Hypothalamus (tissue), 51 donors: ENCODE measurements at places on chromosomes 4 and X.
A peak's percentile ranks its signal among the peaks of the same experiment; 100 is the strongest.

DNA sequence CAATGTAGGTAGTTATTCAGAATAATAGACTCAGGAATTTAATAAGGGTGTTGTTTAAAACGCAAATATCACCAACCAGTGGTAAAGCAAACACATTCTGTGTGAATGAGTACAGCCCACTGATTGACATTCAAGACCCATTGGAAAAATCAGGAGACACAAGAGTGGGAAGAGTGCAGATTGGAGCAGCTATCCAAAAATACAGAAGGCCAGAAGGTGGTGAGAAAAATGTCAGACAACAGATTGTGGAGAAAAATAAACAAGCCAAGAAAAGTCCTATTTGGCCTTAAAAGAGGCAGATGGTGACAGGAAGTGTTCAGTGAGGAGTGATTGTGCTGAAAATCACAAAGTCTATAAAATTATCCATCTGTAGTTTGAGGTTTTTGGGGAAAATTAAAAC, 39.3 kb downstream of the CPE start:
- DNase-seq, result no peak

DNA sequence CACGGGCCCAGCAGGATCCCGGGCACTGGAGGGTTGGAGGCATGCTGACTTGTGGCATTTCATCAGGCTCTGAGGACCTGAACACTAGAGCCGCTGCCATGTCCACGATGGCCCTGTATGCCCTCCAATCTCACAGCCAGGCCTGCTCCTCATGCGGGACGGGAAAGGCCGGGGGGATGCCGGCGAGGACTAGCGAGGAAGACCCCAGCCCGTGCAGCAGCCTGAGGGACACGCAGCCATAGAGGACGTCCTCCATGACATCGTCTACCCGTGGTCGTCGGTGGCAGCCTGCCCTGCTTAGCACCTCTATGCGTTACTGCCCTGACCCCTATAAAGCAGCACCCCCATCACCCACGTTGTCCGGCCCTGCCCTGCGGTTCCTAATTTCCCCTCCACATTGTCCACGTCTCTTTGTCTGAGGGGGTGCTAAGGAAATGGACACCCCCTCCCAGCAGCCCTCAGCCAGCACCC, 32.6 kb downstream of the HMX1 start:
- DNase-seq, result no peak

- DNase-seq, result no peak
These were observed 230.6 kb upstream of the SPRY1 start for GRCh38 chr4:123166023-123166422.

- no peak for DNase-seq
These were observed 108.0 kb downstream of the SLIT2 start for GRCh38 chr4:20359692-20360091.

DNA sequence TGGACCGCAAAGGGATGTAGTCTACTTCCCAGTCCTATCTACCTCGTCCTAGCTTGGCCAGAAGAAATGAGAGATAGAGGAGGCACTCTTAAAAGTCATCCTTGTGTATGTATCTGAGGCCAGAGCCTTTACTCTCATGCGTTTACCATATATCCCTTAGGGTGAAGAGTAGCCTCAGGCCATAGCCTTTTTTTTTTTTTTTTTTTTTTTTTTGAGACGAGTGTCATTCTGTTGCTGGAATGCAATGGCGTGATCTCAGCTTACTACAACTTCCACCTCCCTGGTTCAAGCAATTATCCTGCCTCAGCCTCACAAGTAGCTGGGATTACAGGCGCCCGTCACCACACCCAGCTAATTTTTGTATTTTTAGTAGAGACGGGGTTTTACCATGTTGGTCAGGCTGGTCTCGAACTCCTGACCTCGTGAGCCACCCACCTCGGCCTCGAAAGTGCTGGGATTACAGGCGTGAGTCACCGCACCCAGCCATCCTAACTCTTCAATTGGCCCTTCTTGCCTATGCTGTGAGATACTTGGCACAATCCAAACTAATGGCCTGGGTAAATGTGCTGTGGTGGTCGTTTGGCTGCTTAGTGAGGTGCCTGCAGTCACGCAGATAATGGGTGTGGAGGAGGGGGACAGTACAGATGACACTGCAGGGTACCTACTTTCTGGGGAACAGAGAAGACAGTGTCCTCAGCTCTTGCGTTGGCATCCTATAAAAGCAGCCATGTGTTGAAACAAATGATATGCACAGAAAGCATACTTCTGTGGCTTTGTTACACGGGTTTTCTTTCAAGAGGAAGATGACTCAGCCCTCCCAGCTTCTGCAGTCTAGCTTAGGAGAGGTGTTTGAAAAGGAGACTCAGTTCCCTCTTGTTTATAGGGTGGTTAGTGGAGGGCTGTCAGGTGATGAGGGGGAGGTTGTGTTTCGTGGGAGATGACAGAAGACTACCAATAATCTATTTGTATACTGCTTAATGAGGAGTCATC, 10.4 kb upstream of the DGAT2L6 start:
- no peak for DNase-seq

GRCh38 chr4:35358001-35358584, 886.2 kb downstream of the ARAP2 start:
- no peak for DNase-seq

GRCh38 chr4:79042079-79042674, 102.9 kb upstream of the PAQR3 start:
- no peak for DNase-seq

DNA sequence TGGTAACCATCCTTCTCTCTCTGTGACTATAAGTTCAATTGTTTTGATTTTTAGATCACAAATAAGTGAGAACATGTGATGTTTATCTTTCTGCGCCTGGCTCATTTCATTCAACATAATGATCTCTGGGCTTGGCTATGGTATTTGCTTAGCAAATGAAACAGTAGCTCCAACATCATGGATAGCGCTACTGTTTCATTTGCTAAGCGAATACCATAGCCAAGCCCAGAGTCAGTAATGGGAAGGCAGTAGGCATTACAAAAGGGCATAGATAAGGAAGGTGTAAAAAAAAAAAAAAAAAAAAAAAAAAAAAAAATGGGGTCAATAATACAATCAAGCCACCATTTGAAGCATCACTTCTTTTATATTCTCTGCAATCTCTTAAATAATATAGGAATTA, 469.0 kb upstream of the ATOH1 start:
- no peak for DNase-seq

- no peak for DNase-seq
These were observed 609.5 kb upstream of the FAT1 start for GRCh38 chr4:187333151-187333550.

- no peak for DNase-seq
These were observed 97.6 kb upstream of the MAML3 start for GRCh38 chr4:140251571-140251970.

DNA sequence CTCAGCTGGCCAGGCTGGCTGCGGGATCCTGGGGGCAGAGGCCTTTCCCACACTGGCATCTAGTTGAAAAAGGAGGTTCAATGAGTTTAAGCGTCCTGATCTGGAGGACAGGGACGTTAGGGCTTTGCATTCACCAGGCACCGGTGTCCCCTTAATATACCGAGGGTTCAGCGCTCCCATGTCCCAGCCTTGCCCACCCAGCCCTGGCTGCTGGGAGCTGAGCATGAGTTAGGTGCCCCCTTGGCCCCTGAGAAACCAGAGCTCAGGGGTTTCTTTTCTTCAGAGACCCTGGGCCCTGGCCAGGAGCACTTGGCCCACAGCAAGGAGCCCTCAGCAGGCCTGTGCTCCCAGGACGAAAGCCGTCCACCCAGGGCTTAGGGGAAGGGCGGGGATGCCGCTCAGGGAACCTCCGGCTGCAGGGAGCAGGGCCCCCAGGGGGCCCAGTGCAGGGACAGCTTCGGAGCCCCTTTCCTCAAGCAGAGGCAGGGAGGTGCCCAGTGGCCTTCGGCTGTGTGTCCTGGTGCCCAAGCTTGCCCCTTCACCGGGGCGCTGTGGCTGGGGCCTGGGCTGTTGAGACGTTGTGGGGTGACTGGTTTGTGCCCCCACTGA, 20.9 kb upstream of the DUSP9 start:
- no peak for DNase-seq

GRCh38 chrX:114611018-114611619, 27.2 kb downstream of the HTR2C start:
- no peak for DNase-seq

GRCh38 chr4:10008609-10009005, 12.7 kb downstream of the SLC2A9 start:
- DNase-seq, result no peak

GRCh38 chrX:1440506-1440905, 12.2 kb downstream of the ASMTL start:
- DNase-seq, result no peak

- DNase-seq, result no peak
These were observed 130.4 kb downstream of the ARHGAP6 start for GRCh38 chrX:11535156-11535919.

DNA sequence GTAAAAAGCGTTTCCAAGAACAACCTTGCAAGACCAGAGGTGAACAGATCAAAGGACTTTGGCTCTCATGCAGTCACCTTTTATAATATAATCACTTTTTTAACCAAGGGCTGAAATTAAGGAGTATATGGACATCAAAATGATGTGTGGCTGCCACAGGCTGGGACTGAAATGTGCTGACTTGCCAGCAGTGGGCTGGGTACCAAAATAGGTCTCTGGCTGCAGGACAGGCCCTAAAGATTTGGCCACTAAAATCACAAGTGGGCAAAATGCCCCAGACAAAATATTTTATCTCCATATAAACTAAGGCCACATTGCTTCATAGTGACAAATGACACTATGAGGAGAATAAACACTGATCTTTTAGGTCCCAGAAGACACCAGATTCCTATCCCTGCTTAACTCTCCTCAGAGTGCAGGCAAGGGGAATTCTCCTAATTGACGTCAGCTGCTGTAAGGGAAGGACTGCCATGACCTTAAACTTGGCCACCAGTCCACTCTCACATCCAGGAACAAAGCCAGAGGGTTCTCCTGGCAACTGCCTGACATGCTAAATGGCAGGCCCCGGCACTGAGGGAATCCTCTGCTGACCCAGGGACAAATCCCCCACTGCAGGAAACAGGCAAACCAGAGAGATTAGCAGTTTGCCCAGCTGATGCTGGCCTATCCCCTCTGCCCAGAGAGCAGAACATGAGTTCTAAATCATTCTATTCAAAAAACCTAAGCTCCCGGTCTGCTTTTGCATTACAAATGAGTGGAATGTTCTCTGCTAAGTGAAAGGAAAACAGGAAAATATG, 155.8 kb downstream of the PPP3CA start:
- DNase-seq, result peak; percentile 6

DNA sequence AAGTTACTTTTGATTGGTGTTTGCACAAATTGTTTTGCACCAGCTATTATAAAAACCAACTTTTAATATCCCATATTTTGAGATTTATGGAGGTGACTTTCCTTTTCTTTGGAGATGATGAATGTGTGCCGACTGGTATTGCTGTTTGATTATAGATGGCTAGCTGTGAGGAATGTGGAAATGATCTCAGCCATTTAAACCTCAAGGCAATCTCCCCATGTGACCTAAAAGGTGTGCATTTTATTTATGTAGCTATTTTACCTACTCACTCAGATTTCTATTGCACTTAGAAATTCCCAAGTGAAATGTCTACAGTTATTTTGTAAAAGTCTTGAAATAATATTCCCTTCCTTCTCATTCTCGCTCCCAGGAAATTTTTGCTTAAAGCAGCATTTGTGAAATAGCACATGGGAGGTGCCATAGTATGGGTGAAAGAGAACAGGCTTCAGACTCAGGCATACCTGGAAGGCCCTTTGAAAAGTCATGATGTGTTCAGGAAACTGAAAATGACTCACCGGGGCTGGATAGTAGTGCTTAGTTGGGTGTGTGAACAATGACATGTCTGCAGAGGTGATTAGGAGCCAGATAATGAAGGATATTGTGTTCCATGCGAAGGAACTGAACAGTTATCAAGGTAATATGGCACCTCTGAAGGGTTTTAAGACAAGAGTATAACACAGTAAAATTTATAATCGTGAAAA, 247.6 kb downstream of the CBLL2 start:
- no peak for DNase-seq

GRCh38 chrX:1306909-1307625, 29.5 kb upstream of the IL3RA start:
- DNase-seq, result no peak

- no peak for DNase-seq
These were observed 605.0 kb downstream of the GABRG1 start for GRCh38 chr4:45518832-45519231.

- DNase-seq, result no peak
These were observed 58.0 kb downstream of the FGF16 start for GRCh38 chrX:77505227-77505626.

GRCh38 chr4:30920043-30920442, 199.9 kb downstream of the PCDH7 start:
- DNase-seq, result no peak

GRCh38 chrX:10608099-10608498, 12.3 kb downstream of the MID1 start:
- DNase-seq, result no peak

DNA sequence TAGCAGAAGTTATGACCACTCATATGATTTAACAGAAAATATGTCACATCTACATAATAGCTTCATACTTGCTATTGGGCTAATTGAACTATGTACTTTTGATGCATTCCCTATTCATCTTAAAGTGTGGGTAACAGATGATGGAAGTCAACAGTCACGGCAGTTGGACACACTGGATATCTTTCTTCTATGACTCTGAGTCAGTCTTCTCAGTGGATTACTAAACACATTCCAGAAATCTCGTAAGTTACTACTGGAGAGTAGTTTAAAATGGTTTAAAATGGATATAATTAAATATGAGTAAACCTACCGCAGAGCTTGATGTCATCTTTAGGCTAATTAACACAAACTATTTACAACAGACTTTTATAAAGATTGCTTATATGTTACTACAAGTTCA, 30.1 kb upstream of the CFAP299 start:
- no peak for DNase-seq

DNA sequence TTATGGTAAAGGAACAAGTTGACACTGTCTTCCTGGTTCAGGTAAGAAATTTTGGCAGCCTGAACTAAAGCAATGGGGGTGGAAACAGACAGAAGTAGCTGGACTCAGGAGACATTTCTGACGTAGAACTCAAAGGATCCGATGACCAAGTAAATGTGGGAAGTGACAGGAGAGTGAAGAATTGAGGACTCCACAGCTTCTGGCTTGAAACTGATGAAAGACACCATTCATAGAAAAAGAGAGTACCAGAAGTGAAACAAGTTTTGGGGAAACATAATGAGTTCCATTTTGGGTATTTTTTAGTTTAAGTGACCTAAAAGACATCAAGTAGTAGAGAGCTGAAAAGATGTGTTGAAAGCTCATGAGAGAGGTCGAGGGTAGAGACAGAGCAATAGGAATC, 5.7 kb downstream of the FAM120C start:
- DNase-seq, result no peak

DNA sequence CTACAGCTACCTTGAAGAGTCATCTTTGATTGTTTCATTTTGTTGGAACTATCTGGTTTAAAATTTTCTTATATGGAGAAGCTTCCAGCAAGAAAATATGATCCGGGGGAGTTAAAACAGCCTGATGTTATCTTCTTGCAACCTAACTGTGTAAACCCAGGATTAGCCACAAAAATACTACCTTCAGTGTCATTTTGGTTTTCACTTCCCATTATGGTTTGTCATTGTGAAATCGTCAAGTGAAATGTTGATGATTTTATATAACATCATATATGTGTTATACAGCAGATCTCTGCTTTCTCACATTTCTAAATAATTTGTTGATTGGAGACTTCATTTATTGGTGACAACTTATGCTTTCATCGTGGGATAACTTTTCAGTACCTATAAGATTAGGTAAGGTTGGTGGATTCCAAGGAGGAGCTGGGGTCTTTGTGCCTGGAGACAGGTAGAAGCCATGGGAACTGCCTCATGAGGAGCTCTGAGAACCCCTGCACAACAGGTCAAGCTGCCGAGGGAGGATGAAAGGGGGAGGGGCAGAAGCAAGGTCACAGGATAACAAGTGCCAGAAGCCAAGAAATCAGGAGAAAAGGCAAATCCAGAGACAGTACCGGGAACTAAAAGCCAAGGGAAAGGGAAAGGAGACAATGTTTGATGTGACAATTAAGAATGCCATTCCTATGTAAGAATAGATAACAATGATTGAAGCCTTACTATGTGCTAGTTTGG, 7.2 kb downstream of the ARHGAP24 start:
- no peak for DNase-seq
